Breast epithelium (tissue), 4 donors: ENCODE measurements at places on chromosomes 6 and 20. TPM values are rescaled to one million over a fixed set of nuclear protein-coding genes. Genes with fewer than 3 reads are reported as not detected.

Gene TBX18
- 8.8 TPM for total RNA-seq

Gene MAP3K5
- total RNA-seq, result 33.2 TPM

Gene FAXC
- total RNA-seq, result not detected

Gene CRIP3
- 2.1 TPM for total RNA-seq

Gene DAAM2
- 16.2 TPM for total RNA-seq

Gene MYT1
- not detected for total RNA-seq

Gene WFDC5
- total RNA-seq, result not detected

Gene CNKSR3
- 5.2 TPM for total RNA-seq

Gene BMP6
- total RNA-seq, result 6.2 TPM

Gene SLC35B2
- total RNA-seq, result 50.5 TPM

Gene HLA-DRB1
- 44.2 TPM for total RNA-seq

Gene PROCR
- 34.1 TPM for total RNA-seq

Gene ZC3H12D
- 2.3 TPM for total RNA-seq

Gene NKX2-4
- not detected for total RNA-seq

Gene GPX5
- total RNA-seq, result not detected

Gene OR2H2
- not detected for total RNA-seq
